ENCODE measurements at places on chromosomes 2 and 18. TPM values are rescaled to one million over a fixed set of nuclear protein-coding genes. Genes with fewer than 3 reads are reported as not detected.

Gene SERPINE2
- 375 TPM for total RNA-seq

DNA sequence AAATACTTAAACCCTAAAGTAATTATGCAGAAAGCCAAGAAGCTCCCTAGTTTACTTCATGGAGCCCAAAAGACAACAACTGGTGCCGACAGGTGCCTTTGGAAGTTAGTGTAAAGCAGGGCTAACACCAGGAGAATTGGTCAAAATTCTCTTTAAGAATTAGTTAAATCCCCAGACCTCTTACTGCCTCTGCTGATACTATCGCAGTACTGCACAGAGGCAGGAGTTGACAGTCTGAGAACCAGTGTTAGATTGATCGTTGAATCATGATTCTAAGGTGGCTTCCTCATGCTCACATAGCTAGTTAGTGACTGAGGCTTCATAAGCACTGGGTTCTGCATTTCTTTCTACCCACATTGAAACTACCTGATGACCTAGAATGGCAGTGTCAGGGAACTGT is 445.0 kb downstream of the XIRP2 start:
- H3K4me3 ChIP-seq = no peak overlapping the region
- DNase-seq = no peak
- no peak overlapping the region for H3K27ac ChIP-seq
- H3K27me3 ChIP-seq = no peaks in the 10 kb centered on the region

- H3K27ac ChIP-seq = no peak overlapping the region
- H3K4me3 ChIP-seq = no peak overlapping the region
- H3K27me3 ChIP-seq = no peaks in the 10 kb centered on the region
- no peaks in the 10 kb centered on the region for H3K36me3 ChIP-seq
- no peak for DNase-seq
Observed at GRCh38 chr2:155412598-155412997, 714.1 kb downstream of the KCNJ3 start.

- peak; percentile 97 for DNase-seq
- peaks cover 41% of the 10 kb centered on the region for H3K4me1 ChIP-seq
- no peaks in the 10 kb centered on the region for H3K36me3 ChIP-seq
Observed at GRCh38 chr2:237669628-237670392, 42.4 kb downstream of the LRRFIP1 start.

- H3K27ac ChIP-seq = no peak overlapping the region
- peak; percentile 39 for DNase-seq
- no peaks in the 10 kb centered on the region for H3K4me1 ChIP-seq
- no peaks in the 10 kb centered on the region for H3K36me3 ChIP-seq
- H3K4me3 ChIP-seq = no peak overlapping the region
- no peaks in the 10 kb centered on the region for H3K27me3 ChIP-seq
Observed at GRCh38 chr2:13682540-13683272, 949.8 kb upstream of the LRATD1 start.

- no peak overlapping the region for H3K27ac ChIP-seq
- no peak for DNase-seq
- peaks cover 24% of the 10 kb centered on the region for H3K27me3 ChIP-seq
- H3K4me3 ChIP-seq = no peak overlapping the region
- no peaks in the 10 kb centered on the region for H3K36me3 ChIP-seq
Observed at GRCh38 chr2:98825020-98825350, 94.1 kb upstream of the MGAT4A start.

Data from astrocyte (in vitro differentiated cells and primary cell).